EH (cell line): ENCODE measurements at places on chromosomes 7 and 10.
A peak's percentile ranks its signal among the peaks of the same experiment; 100 is the strongest.

GRCh38 chr7:159033473-159033825 lies 111.2 kb downstream of the VIPR2 start:
- no peak for DNase-seq

DNA sequence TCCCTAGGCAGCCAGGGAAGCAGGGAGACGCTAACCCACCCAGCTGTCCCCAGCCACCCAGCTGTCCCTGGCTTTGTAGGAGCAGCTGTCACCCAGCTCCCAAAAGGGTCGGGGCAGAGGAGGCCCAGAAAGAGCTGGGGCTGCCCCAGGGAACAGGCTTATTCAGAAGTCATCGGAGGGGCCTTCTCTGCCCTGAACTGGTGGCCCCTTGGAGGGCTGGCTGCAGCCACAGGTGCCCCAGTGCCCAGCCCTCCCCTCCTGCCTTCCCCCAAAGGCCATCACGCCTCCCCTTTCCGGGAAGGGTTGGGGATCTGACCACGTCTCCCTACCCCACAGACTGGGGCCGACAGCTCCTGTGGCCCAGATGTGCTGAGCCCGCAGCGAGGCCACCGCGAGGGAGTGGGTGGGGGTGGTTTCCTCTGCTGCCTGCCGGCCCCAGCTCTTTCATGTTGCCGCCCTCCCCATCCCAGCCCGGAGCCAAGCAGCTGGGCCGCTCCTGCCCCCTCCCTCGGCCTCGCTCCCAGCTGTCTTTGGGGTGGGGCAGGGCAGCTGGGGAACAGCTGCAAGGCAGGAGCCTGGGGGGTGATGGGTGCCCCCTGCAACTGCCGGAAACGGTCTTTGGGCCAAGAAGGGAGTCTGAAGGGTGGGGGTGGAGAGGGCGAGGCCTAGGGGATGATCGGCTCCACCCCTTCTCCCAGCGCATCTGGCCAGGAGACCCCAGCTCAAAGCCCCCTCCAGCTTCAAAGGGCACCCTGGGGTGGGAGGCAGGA lies 16.8 kb downstream of the TRIM8 start:
- peak; percentile 42 for DNase-seq

DNA sequence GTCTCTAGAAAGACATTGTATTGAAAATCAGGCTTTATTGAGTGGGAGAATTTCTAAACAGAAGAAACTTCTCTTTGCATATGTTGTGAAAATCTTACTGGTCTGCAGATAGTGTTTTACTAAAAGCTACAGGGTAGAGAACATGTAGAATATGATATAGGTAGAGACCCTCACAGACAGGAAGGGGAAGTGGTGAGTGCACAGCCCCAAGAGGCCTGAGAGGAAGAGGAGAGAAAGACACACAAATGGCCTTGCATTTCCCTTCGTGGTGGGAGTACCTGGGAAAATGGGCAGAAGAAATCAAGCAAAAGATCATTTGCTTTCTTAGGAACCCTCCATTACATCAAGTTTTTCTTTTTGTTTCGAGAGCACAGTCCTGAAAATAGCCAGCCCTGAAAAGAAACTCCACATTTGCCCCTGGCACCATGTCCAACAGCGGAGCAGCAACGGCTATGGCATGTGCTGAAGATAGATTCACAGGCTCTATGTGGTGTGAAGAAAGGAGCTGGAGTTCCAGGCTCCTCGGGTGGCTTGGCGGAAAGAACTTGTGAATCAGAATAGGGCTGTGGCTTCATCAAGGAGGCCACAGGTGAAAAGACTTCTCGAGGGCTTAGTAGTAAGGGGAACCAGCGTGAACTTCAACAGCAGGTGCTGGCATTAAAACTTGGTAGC lies 143.5 kb downstream of the CALCR start:
- DNase-seq: no peak

DNA sequence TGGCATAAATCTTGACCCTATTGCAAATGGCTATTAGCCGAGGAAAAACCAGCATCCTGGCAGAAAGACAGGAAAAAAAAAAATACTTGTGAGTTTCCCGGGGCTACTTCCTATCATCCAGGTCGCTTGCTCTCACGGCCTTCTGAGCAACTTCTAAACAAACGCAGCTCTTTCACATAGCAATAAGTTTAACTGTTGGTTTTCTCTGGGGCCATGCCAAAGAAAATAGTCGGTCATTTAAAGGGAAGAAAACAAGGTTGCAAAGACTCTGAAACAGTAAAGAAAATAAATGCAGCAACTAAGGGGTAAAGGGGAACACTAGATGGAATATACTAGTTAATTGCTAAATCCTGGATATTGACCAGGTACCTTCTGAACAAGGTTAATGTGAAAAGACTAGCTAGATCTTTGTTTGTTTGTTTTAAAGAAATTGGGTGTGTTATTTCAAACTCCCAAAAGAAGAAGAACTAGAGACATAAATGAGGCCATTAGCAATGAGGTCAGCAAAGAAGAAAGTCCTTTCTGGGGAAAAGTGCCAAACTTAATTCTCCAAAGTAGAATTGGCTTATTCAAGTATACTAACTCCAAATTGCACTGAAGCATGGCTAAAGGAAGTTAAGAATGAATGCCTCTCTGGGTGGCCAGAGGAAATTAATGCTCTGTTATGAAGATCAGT lies 54.2 kb downstream of the SLC39A12 start:
- DNase-seq: peak; percentile 78

DNA sequence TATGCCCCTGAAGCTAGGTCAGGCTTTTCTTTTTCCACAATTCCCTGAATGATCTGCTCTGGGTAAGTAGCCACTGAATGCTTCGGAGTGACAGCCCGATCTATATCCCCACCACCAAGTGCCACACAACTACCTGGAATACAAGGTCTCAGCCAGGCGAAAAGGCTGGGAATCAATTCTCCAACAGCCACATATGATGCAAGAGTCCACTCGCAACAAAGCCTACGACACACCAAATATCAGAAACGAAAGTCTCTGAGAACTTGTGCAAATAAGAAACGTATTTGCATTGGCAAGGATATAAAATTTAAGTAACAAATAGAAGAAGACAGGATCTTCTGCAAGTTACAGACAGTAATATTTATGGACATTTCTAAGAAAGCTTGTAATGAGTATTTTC lies 5.7 kb downstream of the HIPK2 start:
- DNase-seq: no peak
